ENCODE measurements at places on chromosomes 1 and 21.

GRCh38 chr1:212447478-212447877 is 14.8 kb downstream of the NENF start:
- DNase-seq = no peak

DNA sequence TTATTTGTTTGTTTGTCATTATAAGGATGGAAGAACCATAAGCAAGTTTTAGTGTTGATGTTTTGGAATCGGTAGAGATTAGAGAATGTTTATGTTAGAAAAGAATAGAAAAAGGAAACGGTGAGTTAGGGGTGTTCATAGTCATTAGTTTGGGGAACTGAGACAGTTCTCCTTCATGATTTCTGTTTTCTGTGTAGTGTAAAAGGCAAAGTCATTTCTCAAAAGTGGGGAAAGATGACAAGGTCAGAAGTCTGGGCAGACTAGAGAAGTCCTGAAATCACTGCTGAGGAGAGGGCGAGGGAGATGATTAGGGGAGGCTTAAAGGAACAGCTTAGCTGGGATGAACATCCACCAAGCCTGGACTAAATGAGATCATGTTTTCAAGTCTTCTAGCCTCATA is 498.9 kb downstream of the TTLL7 start:
- DNase-seq = peak; percentile 5

- DNase-seq = no peak
Measured at GRCh38 chr1:152725261-152725660, 17.3 kb downstream of the LCE4A start.

DNA sequence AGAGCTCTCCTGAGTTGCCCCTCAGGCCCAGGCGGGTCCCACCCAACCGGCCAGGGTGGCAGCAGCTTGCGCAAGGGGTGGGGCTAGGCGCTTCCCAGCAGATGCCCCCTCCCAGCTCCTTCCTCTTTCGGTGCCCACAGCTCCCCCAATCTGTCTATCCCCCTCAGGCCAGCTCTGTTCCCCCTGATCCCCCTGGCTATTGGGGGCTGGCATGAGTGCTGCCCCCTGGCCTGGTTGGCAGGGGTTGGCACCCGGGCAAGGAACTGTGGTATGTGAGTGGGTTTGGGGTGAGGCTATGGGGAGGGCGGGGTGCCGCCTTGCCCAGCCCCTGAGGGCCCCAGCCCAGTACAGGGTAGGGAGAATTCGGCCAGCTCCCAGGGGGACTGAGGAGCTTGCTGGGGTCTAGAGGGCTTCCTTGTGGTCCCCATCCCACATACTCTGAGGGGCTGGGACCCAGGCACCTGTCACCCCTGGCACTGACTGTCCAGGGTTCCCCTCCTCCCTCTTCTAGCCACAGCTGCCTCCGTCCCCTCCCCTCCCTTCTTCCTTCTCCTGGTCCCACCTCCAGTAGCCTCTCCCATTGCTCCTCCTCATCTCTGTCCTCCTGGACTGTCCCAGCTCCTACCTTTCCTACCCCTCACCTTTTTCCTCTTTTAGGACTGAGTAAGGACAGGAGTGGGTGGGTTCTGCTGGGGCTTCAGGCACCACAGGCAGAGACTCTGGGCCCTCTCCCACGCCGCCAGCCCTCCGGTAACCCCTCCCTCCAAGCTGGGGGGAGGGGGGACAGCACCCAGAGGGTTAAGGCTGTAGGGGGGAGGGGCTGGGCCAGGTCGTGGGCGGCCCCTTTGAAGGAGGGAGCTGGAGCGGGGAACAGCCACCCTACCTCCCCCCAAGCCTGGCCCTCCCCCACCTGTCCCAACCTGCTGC is 5.7 kb downstream of the ZBTB7B start:
- DNase-seq = no peak

GRCh38 chr1:227948493-227949260 is 945 bp upstream of the WNT9A start:
- DNase-seq = no peak

DNA sequence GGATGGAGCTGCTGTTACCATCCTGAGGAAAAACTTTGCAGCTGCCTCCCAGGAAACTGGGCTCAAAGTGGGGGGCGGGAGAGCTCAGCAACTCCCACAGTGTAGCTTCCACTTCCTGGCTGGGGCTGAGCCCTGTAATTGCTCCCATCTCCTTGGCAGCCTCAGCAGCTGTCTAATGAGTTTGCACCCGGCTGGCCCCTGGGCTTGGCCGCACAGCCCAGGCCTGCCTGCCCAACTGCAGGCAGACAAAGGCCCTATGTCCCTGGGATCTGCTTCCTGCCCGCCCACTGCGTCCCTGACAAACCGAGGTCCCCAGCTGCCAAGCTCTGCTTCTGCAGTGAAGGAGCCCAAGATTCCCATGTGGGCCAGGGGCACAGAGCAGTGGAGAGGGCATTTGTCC is 30.1 kb downstream of the EDN2 start:
- DNase-seq = no peak

DNA sequence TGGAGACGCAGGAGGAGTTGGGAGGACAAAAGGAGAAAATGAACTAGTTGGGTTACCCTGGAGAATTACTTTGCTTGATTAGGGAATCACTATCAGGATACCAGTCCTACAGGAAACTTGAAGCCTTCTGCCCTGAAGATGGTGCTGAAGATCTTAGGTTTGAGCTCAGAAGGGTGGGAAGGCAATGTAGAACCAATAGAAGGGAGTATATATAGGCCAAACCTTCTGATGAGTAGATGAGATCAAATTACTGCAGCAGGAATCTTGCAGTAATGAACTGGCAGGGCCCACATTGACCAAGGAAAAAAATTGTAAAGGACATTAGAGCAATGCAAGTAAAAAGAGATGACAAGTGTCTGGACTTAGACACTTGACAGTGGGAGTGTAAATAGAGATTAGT is 116.3 kb upstream of the CACYBP start:
- DNase-seq = no peak

DNA sequence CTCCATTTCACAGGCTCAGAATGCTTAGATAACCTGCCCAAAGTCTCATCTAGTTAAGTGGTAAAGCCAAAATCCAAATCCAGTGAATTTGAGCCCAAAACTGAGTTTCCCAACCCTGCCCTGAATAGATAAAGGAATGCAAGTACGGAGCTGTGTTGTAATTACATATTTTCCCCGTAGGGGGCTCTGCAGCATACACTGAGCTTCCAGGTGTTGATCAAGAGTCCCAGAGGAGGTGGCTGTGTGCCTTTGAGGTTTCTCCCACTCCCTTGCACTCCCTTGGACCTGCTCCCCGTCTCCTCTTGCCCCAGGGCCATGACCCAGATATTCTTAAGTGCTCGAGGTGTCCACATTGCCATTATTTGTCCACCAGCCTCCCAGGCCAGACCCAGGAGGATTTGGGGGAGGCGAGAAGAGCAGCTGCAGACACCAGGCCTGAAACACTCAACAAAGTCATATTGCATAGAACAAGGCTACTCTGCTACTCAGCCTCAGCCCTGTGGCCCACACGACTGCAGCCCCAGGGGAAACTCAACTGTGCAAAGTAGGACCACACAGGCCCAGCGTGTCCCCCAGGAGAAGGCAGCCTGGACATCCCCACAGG is 18.4 kb upstream of the LY9 start:
- DNase-seq = peak; percentile 57

DNA sequence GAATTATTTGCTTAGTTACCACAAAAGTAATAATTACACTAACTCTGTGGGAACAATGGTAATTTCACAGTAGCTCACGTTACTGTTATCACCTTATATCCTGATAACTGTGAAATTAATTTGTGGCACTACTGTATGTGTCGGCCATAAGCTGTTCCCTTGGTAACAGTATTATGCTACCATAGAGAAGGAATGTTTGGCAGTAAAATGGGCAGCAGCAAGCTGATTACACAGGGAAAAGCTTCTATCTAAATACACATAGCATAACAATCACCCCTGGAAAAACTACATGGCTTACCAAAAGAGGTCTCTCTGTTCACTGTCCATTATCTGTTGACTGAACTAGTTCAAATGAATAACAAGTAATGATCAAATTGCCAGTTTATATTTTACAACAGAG is 124.1 kb downstream of the DPYD start:
- no peak for DNase-seq

- DNase-seq = no peak
Measured at GRCh38 chr1:52127181-52128180, 14.4 kb upstream of the ZFYVE9 start.

- no peak for DNase-seq
Measured at GRCh38 chr1:41898191-41898713, 20.5 kb downstream of the HIVEP3 start.

GRCh38 chr1:227785805-227786671 is 29.4 kb upstream of the PRSS38 start:
- DNase-seq = no peak

DNA sequence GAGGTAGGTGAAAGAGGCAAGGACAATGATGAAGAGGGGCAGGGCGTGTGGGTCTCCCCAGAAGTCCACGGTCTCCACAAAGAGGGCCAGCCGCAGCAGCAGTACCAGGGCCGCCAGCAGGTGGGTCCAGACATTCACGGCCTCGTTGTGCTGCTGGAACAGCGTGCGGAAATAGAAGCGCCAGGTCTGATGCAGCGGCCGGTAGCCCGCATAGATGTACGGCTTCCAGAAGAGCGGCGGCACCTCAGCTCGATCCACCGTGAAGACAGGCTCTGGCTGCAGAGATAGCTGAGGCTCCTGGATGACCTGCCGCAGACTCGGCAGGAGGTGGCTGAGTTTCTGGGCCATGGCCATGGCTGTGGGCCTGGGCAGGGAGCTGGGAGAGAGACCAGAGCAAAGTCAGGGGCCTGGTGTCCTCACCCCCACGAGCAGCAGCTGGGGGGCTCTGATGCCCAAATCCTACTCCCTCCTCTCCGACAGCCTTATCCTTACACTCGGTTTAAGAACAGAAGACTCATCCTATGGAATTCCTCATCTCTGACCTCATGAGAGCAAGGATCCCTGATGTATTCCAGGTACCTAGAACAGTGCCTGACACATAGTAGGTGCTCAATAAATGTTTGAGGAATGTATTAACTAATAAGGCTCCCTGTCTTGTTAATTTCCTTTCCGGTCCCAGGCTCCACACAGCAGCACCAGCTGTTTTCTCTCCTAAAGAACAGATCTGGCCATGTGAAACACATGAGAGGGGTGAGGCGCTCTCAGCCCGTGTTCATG is 4.4 kb upstream of the AUNIP start:
- no peak for DNase-seq

DNA sequence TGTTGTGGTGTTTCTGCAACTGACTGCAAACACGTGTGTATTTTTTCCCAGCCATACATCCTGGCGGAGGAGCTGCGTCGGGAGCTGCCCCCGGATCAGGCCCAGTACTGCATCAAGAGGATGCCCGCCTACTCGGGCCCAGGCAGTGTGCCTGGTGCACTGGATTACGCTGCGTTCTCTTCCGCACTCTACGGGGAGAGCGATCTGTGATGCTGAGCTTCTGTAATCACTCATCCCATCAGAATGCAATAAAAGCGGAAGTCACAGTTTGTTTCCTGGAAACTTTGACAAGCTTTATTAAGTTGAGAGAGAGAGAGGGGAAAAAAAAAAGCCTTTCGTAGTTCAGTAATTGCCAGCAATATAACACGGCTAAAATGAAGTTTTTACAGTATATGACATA is 32.7 kb upstream of the MTR start:
- no peak for DNase-seq

DNA sequence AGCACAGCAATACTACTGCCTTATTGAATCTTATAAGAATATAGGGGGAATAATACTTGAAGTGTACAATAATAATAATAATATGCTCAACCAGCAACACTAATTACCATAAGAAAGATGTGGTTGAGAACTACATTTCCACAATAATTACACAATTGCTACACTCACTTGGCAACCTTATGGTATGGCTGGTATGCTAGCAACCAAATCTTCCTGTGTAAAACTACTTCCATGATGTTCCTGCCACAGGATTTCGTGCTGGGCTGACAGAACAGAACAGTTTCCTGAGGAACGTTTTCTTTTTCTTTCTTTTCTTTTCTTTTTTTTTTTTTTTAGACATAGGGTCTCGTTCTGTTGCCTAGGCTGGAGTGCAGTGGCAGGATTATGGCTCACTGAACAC is 50.6 kb downstream of the KIF26B start:
- DNase-seq = no peak

- DNase-seq = no peak
Measured at GRCh38 chr1:178819123-178819522, 51.8 kb downstream of the ANGPTL1 start.

GRCh38 chr1:213274140-213274539 is 223.1 kb downstream of the RPS6KC1 start:
- DNase-seq = no peak

DNA sequence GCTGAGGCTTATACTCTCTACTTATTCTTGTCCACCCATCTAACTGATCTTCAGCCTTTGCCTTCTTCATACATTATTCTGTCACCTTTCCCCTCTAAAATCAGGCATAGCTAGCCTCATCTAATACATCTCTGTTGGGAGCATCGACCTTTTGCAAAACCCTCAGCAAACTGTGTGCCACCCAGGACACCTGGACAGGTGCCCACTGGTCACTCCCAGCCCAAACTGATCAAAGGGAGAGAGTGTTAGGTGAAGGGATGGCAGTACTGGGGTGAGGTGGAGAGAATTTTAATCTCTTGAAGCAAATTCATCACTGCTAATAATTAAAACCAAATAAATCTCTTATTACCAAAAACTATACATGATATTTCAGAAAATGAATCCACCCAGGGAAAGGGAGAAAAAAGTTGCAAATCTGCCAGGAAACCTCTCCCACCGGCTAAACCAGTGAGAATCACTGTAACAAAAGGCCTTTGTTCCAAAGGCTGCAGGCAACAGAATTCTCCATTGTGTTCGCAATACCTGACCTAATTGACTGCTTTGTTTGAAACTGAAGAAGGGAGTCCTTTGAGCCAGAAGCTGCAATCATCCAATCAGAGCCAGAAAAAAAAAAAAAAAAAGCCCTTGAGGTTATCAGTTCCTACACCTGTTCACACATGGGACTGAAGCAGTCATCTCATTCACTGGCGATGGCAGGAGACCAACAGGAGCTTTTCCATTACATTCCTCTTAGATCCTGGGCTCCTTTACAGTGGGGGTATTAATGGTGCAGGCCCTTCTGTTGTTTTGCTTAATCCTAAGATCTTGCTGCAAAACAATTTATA is 172.6 kb downstream of the APP start:
- no peak for DNase-seq

DNA sequence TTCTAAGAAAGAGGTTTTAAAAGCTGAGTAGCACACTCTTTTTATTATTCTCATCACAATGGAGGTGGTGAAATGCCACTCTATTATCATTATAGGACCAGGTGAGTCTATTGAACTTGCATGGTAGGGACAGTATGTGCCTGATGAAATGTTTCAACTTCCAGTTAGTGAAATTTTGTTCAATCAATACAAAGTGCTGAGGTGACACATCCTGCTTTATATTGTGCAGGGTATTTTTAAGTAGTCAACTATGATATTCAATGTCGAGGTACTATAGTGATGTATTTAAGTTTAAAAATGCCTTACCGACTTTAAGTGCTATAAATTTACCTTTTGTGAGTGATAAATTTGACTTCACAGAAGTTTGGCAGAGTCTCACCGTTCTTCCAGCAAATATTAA is 284.7 kb upstream of the BRINP3 start:
- DNase-seq = no peak

GRCh38 chr1:16249596-16250241 is 12.7 kb upstream of the CPLANE2 start:
- DNase-seq = no peak

Measured in GM10248 (cell line).